ENCODE measurements at places on chromosomes 5 and 9.

DNA sequence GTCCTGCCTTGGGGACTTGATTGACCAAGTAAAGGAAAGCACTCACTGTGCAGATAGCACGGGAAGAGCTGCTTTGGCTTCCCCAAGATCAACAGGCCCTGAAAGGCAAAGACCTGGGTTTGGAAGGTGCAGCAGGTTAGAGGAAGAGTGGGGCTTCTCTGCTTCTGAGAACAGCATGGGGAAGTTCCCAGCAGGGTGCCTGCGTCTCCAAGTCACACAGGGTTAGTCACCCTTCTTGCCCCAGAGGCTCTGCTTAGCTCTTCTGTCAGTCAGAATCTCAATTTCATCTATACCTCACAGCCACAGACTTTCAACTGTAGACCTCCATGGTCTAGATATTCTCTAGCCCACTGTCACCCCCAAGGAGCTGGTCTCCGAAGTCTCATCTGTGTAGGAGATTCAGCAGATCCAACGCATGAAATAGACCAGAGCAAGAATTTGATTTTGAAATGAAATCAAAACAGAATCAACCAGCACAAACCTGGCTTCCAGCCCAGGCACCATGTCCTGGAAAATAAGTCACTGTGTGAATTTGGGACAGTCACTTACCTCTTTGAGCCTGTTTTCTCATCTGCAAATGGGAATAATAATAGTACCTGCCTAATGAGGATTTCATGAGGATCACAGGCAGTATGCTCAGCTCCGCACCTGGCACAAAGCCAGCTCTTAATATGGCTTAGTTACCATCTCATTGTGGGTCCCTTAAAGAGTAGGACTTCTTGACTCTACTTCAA, 64.0 kb downstream of the SFXN1 start:
- DNase-seq, result no peak

DNA sequence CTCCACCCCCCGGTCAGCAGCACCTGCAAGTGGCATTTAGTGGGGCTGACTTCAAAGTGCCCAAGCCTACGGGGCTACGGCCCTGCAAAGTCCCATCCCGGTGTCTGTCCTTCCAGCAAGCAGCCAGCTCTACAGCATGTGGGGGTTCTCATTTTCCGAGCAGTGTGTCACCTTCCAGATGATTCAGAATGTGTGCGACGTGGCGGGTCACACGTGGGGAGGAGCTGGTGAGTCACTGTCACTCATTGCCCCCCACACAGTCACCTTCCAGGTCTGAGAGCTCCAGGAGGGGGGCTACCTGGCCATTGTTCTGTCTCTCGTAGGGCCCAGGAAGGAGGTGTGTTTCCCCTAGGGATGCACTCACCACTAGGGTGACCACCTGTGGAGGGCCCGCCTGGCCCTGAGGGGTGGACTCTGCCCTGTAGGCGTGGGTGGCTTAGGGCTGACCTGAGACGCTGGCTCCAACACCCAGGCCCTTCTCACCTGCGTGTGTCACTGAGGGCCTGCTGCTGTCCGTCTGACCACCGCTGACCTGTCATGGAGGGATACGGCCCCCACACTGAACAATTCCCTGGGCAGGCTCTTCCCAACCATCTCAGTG, 70.2 kb downstream of the SEMA4D start:
- DNase-seq, result no peak

- no peak for DNase-seq
Measured at GRCh38 chr5:173882632-173883031, 5.5 kb upstream of the CPEB4 start.

- DNase-seq, result peak; percentile 3
Measured at GRCh38 chr9:127455324-127455992, 4.1 kb downstream of the LRSAM1 start.

DNA sequence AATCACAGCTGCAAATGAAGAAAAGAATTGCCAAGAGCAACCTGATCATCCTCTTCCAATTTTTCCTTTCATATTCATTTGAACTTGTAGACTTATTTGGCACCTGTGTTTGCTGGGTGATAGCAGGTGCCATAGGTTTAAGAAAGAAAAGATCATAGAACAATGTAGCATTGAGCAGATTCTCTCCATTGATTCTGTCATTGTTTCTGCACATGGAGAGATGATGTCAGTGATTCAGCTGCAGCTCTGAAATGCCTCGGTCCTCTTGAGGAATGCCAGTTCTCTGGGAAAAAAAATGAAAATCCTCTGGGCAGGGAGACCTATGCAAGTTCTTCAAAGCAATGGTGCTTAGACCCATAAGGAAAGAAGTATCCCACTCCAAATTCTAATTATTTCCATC, 418.1 kb upstream of the KLF4 start:
- DNase-seq, result no peak

DNA sequence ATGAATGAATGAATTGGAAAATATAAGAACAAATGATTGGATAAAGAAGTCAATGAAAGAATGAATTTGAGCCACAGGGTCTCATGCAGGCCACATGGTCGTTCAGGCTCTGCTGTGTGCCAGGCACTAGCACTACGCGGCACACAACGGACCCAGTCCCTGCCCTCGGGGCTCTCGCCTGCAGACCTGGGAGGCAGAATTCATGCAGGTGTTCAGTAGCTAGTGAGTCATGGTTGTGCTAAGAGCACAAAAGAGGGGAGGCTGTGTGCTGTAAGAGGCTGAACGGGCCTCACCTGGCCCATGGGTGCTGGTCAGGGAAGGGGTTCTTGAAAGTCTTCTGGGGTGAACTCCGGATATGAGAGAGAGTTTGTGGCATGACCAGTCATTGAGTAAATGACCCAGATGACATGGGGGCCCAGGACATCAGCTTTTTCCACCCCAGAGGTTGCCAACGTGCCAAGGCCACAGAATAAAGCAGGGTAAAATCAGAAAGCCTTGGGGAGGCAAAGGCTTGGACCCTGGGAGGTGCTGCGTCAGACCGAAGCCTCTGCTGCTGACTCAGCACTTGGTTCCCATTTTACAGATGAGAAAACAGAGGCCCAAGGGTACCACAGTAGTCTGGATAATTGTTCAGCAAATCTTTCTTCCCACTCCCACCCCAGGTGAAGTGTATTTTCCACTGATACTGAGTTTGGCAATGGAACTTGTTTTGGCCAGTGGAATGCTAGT, 264.3 kb upstream of the MVB12B start:
- DNase-seq, result no peak

DNA sequence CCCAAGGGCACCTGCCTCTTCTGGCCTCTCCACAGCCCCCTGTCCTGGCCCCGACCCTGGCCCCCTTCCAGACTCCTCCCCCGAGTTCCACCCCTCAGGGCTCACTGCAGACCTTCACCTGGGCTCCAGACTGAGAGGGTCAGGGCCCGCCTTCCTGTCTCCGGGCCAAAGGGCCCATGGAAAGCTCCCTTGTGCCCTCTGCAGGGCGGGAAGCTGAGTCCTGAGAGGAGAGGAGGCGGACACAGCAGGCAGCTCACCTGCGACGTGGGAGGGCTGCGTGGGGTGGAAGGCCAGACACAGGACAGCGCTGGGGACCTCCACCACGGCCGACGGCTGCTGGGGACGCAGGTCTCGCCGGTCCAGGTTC, 20.6 kb downstream of the DYNC2I2 start:
- DNase-seq, result no peak

DNA sequence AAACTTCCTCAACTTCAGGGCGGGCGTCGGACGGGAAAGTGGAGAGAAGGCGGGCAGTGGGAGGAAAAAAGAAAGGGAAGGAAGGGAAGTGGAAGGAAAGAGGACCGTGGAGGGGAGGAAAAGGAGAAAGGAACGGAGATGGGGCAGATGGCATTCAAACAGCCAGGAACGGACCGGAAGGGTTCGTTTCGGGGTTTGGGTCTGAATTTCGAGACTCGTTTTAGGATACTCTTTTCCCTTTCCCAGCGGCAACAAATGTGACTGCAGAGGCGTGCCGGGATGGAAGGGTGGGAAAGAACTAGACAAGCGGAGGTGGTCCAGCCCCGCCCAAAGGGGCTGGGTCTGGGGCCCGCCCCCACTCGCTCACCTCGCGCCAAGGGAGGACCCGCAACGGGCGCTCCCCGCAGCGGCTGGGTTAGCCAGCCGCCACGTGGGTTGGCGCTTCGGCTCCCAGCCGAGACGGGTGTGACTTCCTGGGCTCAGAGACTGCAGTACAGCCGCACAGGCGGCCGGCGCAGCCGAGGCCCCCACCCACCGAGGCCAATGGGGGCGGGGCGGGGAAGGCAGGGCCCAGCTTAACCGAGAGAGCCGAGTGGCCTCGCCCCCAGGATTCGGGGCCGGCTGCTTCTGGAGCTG, 2.7 kb downstream of the VCAN start:
- peak; percentile 85 for DNase-seq

GRCh38 chr9:132014218-132014805, 65.4 kb downstream of the MED27 start:
- no peak for DNase-seq

GRCh38 chr9:112050544-112051475, 124.3 kb downstream of the SUSD1 start:
- DNase-seq, result no peak

DNA sequence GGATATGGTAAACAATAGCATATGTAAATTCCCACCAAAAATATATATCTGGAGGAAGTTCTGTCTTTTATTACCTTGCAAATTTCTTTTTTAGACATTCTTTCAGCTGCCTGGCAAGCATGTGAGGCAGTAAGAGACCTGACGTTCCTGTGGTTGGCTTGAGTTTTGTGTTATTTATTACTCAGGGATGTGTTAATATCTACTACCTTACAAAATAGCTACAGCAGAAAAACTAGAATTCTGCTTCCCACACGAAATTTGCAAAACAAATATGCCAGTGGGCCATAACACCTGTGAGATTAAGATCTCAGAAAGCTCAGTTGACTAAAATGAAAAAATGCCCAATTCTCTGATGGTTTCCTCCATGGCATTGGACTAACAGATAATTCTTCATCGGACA, 274.2 kb downstream of the TMEM167A start:
- DNase-seq, result no peak

DNA sequence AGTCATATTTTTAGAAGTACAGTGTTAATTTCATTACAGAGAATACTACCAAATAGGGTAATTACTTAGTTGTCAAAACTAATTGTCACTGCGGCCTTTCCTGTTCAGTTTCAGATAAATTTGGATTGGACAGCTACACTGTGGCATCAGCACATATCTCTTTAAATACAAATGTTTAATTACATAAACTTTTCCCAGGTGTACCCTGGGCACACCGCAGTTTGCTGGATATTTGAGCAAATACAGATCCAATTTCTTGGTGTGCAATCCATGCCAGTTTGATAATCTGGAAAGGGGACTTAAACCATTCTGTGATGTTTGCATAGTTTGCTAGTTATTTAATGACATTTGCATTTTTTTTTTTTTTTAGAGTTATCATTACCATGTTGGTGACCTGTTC, 10.8 kb downstream of the ATP6V0E1 start:
- no peak for DNase-seq

DNA sequence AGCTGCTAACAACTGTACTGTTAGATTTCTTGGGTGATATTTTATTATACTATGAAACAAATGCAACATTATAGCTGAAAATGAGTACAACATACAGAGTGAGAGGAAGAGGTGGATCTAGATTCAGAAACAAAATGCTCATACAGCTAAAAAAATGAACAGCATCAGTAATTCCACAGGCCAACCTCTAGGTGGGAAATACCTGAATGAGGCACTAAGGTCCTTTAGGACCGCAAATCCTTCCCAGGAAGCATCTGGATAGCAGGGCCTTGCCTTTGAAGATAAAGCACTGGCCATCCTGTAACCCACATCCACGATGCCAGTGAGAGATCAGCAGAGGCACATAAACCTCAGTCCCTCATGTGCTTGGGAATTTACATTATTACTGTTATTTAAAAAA, 310.8 kb downstream of the YTHDC2 start:
- DNase-seq, result no peak

DNA sequence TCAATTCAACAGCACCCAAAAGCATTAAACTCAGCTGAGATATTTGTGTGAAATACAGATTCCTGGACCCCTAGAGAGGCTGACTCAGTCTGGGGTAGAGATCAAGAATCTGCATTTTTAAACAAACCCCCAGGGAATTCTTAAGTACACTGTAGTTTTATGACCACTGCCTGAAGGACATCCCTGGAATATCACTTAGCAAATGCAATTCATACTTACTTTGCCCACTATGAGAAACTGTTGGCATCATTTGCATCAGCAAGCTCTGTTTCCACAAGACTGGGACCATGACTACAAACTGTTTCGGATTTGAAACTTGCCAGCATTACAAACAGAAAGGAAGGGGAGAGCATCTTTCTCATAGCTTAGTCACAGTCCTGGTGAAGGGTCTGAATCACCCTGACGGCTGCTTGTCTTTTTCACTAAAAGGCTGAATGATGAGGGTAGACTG, 63.7 kb downstream of the MLLT3 start:
- DNase-seq, result no peak

GRCh38 chr5:34057118-34057517, 14.1 kb upstream of the C1QTNF3 start:
- no peak for DNase-seq
